ENCODE measurements at places on chromosomes 11 and 22. TPM values are rescaled to one million over a fixed set of nuclear protein-coding genes. Genes with fewer than 3 reads are reported as not detected.
A peak's percentile ranks its signal among the peaks of the same experiment; 100 is the strongest.

- no peaks in the 10 kb centered on the region for H3K27me3 ChIP-seq
- H3K36me3 ChIP-seq = no peaks in the 10 kb centered on the region
- no peak overlapping the region for H3K4me3 ChIP-seq
- no peak for DNase-seq
- H3K4me1 ChIP-seq = no peaks in the 10 kb centered on the region
These were observed 812 bp upstream of the OR5A2 start for GRCh38 chr11:59427068-59427382.

- no peaks in the 10 kb centered on the region for H3K36me3 ChIP-seq
- H3K27ac ChIP-seq = no peak overlapping the region
- H3K4me3 ChIP-seq = no peak overlapping the region
These were observed 18.8 kb downstream of the PRPF19 start for GRCh38 chr11:60887556-60887955.

- peaks cover 12% of the 10 kb centered on the region for H3K36me3 ChIP-seq
- H3K27ac ChIP-seq = no peak overlapping the region
- H3K4me1 ChIP-seq = no peaks in the 10 kb centered on the region
- no peak overlapping the region for H3K4me3 ChIP-seq
These were observed 19.8 kb downstream of the ARL14EP start for GRCh38 chr11:30342736-30343166.

DNA sequence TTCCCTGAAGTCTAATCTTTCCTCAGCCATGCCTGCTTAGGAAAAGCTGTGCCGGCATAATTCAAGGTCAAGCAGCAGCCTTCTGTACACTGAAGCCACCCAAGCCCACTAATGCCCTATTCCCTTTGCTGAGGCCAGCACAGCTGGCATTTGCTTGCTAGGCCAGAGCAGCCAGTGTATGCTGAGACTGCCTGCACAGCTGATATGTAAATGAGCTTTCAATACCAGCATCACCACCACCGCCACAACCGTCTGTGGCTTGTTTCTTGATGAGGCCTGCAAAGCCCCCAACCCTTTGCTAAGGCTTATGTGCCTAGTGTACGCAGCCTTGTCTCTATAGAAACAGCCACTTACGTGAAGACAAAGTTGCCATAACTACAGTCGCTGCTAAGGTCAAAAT, 56.3 kb upstream of the TNRC6B start:
- H3K4me1 ChIP-seq = peaks cover 6% of the 10 kb centered on the region
- H3K27me3 ChIP-seq = no peaks in the 10 kb centered on the region
- H3K27ac ChIP-seq = no peak overlapping the region
- no peak overlapping the region for H3K4me3 ChIP-seq
- no peak for DNase-seq
- peaks cover 7% of the 10 kb centered on the region for H3K36me3 ChIP-seq

DNA sequence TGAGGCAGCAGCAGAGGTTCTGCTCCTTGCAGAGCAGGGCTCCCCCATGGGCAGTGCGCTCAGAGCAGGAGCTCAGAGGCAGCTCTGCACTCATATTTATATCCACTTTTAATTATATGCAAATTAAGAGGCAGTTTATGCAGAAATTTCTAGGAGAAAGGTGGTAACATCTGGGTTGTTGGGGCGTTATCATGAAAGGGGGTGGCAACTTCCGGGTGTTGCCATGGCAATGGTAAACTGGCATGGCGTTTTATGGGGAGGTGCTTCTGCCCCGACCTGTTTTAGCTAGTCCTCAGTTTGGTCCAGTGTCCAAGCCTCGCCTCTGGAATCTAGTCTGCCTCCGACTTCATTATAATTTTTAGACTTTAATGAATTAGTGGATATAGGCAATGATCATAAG, 1191.7 kb downstream of the TBC1D22A start:
- no peaks in the 10 kb centered on the region for H3K36me3 ChIP-seq
- no peaks in the 10 kb centered on the region for H3K4me1 ChIP-seq
- DNase-seq = no peak

GRCh38 chr11:22387126-22387525, 48.9 kb downstream of the SLC17A6 start:
- no peaks in the 10 kb centered on the region for H3K27me3 ChIP-seq
- DNase-seq = no peak
- no peaks in the 10 kb centered on the region for H3K4me1 ChIP-seq
- no peak overlapping the region for H3K27ac ChIP-seq
- no peaks in the 10 kb centered on the region for H3K36me3 ChIP-seq

DNA sequence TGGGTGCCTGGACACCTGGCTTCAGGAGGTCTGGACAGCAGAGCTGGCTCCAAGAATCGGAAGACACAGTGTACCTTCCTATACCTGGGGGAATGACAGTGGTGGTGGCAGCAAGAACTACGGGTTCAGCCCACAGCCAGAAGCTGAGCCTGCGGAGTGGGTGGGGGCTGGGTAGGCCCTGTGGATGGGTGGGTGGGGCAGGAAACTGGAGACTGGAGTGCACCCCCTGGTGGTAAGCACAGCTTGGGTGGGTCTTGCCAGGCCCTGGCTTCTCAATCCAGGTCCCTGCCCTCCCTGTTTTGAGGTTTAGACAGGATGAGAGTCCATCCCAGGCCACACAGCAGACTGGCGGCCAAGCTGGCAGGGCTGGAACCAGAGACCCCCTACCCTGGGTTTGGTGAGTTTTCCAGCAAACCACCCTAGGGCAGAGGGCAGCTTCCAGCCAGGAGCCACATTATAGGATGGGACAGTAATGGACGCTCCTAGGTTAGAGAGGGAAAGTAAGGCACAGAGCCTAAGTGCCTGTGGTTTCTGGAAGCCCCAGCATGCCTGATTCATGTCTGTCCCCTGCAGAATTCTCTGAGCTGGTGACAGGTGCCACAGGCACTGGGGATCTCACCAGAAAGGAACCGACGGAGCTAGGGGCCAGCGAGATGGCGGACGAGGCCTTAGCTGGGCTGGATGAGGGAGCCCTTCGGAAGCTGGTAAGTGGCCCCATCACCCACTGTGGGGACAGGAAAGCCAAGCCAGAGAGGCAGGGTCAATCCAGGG, 1.7 kb downstream of the SMTN start:
- H3K27me3 ChIP-seq = no peaks in the 10 kb centered on the region
- no peaks in the 10 kb centered on the region for H3K36me3 ChIP-seq
- peak; percentile 61 for DNase-seq
- H3K27ac ChIP-seq = peak overlapping the region; percentile 90
- H3K4me3 ChIP-seq = peak overlapping the region; percentile 77

GRCh38 chr11:27300974-27301373, 62.0 kb downstream of the CCDC34 start:
- DNase-seq = no peak
- no peaks in the 10 kb centered on the region for H3K4me1 ChIP-seq
- no peaks in the 10 kb centered on the region for H3K27me3 ChIP-seq
- H3K4me3 ChIP-seq = no peak overlapping the region
- no peak overlapping the region for H3K27ac ChIP-seq

DNA sequence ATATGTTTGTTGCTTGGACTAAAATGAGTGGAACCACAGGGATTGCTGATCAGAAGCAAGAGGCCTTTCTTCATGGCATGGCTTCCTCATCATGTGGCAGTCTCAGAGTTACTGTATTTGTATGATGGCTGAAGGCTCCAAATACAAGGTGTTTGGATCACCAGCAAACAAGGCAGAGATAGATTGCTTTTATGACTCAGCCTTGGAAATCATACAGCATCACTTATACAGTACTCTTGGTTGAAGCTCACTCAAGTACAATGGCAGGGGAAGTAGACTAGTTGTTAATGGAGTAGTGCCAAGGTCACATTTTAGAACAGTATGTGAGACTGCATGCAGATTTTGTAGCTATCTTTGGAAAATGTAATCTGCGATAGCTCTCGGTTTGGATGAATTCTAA, 16.6 kb downstream of the CAPRIN1 start:
- H3K4me1 ChIP-seq = peaks cover 57% of the 10 kb centered on the region
- H3K36me3 ChIP-seq = peaks cover 39% of the 10 kb centered on the region
- no peaks in the 10 kb centered on the region for H3K27me3 ChIP-seq
- H3K27ac ChIP-seq = peak overlapping the region; percentile 28
- DNase-seq = peak; percentile 8
- no peak overlapping the region for H3K4me3 ChIP-seq

PVALB gene
- polyA plus RNA-seq = not detected

KRTAP5-10 gene
- polyA plus RNA-seq = 0.14 TPM

GRCh38 chr11:41267451-41267850, 192.0 kb downstream of the LRRC4C start:
- no peak overlapping the region for H3K27ac ChIP-seq
- H3K4me3 ChIP-seq = no peak overlapping the region

DNA sequence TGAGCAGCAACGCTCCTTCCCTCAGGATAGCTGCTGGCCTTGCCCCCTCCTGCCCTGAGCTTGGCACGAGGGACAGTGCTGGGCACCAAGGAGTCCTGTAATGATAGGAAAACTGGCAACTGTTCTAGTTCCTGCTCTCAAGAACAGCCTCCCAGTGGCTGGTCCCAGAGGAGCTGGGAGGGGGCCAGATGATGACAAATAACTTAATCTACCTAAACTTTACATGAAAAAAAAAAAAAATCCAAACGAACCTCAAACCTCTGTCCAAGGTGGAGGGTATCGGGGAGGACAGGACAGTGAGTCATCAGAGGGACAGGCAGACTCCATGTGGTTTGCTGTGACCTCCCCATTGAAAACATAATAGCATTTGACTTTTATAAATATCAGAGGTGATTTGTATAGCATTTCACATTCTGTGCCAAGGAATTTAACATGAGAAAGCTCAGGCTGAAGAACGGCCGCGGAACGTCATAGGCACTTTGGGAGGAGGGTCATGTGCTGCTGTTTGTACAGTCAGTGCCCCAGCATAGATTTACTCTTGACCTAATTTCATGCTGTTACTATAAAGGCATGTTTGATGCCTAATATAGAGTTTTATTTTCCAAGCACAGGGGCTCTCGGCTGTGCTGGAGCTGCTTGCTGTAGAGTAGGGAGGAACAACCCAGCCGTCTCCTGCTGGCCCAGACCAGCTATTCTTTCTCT, 98.2 kb upstream of the NNMT start:
- H3K4me1 ChIP-seq = peaks cover 27% of the 10 kb centered on the region
- no peaks in the 10 kb centered on the region for H3K27me3 ChIP-seq
- no peaks in the 10 kb centered on the region for H3K36me3 ChIP-seq

GRCh38 chr11:6622261-6623171, 3.3 kb upstream of the TPP1 start:
- no peak overlapping the region for H3K4me3 ChIP-seq
- no peak for DNase-seq
- no peaks in the 10 kb centered on the region for H3K27me3 ChIP-seq
- H3K27ac ChIP-seq = no peak overlapping the region

Data from left lung (tissue), 14 donors.